ENCODE measurements at places on chromosomes 5 and 9.

- DNase-seq: no peak
These were observed 263.5 kb downstream of the CWC27 start for GRCh38 chr5:65032250-65032649.

GRCh38 chr5:156121882-156122281 is 205.1 kb upstream of the SGCD start:
- DNase-seq: no peak

- DNase-seq: no peak
These were observed 93.9 kb downstream of the LHFPL2 start for GRCh38 chr5:78554670-78555069.

GRCh38 chr9:34585946-34586669 is 3.4 kb downstream of the CNTFR start:
- DNase-seq: no peak

All from SK-MEL-5 (cell line).